ENCODE measurements at places on chromosomes 5 and 9.

DNA sequence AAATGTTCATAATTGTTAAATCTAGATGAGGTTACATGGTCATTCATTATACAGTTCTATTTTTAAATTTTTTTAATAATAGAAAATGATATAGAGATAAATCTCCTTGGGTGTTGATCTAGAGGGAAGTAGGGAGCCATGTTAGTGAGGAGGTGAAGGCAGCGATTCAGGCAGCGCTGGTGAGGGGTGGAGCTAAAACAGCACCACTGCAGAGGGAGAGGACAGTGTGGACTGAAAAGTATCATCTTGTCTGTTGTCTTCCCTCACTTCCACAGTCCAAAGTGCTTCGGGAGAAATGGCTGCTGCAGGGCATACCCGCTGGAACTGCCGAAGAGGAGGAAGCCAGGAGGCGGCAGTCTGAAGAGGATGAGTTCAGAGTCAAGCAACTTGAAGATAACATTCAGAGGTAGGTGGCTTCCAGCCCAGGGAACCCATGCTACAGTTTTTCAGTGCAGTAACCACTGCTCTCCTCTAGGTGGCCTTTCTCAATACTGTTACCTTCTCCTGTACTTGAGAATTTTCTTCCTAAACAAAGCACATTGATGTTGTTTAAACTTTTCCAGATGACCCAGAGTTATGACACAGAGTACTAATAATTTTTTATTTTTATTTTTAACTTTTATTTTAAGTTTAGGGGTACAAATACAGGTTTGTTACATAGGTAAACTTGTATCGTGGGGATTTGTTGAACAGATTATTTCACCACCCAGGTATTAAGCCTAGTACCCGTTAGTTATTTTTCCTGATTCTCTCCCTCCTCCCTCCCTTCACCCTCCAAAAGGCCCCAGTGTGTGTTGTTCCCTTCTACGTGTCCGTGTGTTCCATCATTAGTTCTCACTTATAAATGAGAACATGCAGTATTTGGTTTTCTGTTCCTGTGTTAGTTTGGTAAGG lies 100.5 kb downstream of the PALM2AKAP2 start:
- DNase-seq = no peak

DNA sequence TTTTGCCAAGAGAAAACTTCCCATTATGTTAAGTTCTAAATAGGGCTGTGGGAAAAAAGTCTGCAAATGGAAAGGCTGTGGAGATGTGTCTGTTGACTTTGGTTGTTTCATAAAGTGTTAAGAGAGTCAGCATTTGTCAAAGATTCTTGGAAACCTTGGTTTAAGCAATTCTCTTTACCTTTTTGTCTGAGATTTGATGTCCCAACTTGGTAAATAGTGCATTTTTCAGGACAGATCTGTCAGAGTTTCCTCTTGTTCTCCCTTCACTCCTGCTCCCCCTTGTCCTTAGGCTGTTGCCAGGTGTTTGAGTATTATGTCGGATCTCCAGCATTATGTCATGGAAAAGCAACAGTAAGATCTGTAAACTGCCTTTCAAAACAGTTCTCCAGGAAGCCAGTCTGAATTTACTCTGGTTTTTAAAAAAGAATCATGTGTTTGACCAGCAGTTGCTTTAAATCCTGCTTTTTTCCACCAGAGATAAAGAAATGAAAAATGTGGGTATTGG lies 79.1 kb upstream of the ADAMTSL1 start:
- no peak for DNase-seq

DNA sequence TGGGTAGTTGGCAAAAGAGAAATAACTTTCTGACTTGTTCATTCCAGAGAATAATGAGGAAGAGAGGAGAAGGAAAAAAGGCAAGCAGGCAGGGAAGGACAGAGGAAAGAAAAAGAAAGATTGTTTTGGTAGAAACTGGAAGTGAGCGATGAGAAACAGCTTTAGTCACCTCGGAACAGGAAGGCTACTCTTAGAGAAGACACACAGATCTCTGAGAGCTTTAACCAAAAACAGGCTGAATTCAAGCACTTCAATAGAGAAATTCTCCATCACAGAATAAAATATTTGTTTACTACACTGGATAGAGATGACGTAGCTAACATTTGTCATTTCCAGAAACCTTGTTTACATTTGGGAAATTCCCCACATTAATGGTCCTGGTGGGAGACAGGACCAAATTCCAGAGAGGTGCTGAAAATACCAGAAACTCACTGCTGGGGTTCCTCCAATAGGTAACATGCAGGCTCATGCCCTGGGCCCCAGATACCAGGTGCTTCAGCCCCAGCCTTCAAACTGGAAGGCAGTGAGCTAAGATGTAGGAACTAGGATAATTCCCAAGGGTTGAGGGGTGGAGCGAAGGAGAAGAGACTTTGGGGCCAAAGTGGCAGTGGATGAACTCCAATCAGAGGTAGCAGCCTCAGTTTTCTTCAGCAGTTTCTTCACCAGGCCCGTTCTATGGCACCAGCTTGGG lies 227.7 kb upstream of the GRAMD2B start:
- no peak for DNase-seq

DNA sequence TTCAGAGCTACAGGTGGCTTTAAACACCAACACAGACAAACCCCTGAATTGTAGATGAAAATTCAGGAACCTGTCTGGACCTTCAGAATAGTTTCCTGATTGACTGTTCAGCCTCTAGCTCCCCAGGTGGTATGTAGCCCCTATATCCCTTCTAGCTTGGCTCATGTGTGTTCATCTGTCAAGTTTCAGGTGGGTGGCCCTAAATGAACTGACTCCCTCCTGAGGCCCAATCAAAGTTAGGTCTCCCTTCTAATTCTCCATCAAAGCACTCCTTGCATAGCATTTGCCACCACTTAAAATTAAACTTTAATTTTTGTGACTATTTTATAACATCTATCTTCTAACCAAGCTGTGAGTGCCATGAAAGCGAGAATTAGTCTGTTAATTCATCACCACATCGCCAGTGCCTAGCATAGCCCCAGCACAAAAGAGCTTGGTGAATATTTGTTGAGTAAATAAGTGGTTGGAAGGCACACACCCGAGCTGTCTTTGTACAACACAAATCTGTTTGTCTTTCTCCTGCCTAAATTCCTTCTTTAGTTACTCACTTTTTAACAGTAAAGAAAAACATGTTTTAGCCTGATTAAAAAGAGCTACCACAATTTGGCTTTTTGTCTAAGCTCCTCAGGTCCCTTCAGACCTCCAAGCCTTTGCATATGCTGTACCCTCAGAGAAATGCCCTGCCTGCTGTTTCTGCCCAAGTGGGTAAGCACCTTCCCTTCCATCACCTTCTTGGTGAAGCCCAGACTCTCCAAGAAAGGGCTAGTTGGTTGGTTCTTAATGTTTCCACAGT lies 138.1 kb upstream of the HMHB1 start:
- no peak for DNase-seq

DNA sequence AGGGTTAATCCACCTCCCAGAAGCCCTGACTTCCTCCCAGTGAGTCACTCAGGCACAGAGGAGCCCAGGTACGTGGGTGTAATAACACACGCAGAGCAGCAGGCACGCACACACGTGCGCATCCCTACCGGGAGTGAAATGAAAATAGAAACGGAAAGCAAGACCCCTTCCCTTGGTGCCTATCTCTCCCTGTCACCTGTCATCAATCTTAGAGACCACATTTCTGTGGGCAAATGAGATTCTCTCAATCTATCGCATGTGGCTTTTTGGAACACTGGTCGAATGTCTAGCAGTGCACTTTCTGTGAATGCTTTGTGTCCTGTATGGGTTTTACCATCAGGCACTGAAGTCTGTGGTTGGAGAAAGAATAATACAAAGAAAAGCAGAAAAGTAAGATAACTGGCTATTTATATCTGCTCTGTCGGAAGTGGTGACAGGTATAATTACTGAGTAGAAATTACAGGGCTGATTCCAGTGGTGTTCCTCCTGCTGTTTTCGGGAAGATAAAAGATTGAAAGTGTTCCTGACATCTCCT lies 137.7 kb upstream of the GRIA1 start:
- no peak for DNase-seq

- DNase-seq = no peak
Measured at GRCh38 chr9:99103054-99103895, 1.6 kb upstream of the TGFBR1 start.

DNA sequence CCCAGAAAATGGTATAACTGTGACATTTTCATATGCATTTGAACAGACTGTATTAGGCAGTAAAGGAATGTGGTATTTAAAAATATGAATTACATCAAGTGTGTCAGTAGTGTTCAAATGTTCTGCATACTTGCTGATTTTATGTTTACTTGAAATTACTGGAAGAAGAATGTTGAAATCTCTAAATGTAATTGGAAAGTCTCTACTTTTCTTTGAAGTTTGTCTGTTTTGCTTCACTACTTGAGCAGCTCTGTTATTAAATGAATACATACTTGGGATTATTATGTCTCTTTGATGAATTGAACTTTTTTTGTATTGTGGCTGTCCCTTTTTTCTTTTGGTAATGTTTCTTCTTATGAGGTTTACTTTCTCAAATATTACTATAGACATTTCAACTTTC lies 205.6 kb downstream of the TAF11L14 start:
- DNase-seq = no peak

DNA sequence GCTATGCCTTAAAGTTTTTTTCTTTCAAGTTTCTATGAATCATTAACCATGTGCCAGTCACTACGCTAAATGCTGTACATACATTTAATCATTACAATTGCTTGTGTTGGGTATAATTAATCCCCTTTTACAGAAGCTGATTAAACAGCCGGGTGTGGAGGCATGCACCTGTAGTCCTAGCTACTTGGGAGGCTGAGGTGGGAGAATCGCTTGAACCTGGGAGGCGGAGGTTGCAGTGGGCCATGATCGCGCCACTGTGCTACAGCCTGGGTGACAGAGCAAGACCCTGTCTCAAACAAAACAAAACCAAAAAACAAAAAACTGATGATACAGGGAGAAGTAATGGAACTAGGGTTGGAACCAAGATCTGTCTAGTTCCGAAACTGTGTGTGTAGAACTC lies 1.2 kb upstream of the UBE2R2 start:
- DNase-seq = no peak

- no peak for DNase-seq
Measured at GRCh38 chr5:88882276-88883038, 527 bp downstream of the MEF2C start.

Measured in pulmonary artery endothelial cell (primary cell).